Lower lobe of right lung (tissue), 2 donors: ENCODE measurements at places on chromosomes 7 and 10.

DNA sequence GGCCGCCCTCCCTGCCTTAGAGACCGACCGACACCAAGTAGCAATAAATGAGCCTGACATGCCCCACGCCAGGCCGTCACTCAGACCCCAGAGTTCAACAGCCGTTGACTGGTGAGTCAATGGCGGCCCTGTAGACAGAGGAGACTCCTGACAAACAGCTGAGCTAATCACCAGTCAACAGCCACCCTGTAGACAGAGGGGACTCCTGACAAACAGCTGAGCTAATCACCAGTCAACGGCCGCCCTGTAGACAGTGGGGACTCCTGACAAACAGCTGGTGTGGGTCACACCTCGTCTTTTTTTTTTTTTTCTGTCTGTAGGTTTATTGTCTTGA is 16.9 kb upstream of the KNDC1 start:
- H3K4me3 ChIP-seq, result no peak overlapping the region
- no peaks in the 10 kb centered on the region for H3K4me1 ChIP-seq
- peak; percentile 29 for DNase-seq
- H3K36me3 ChIP-seq, result no peaks in the 10 kb centered on the region
- H3K27ac ChIP-seq, result no peak overlapping the region

DNA sequence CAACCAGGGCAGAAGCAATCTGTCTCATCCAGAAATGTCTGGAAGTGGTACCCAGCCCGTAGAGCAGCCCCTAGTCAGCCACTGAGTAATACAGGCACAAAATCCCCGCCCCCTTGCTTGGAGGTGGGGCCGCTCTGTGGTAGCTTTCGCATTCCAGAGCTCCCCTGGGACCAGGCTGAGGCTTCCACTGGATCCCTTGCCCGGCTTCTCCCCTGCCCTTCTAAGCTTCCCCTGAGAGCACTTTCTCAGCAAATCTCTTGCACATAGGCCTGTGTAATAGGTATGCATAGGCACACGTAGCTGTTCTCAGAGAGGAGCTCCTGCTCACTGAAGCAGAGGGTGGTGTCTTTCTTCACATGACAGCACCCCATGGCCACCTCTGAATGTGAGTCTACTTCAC is 144.2 kb downstream of the BMS1 start:
- no peak for DNase-seq
- H3K4me1 ChIP-seq, result no peaks in the 10 kb centered on the region
- no peaks in the 10 kb centered on the region for H3K36me3 ChIP-seq
- no peak overlapping the region for H3K4me3 ChIP-seq

- H3K27me3 ChIP-seq, result no peaks in the 10 kb centered on the region
- H3K4me3 ChIP-seq, result no peak overlapping the region
- H3K36me3 ChIP-seq, result no peaks in the 10 kb centered on the region
- DNase-seq, result no peak
These were observed 490.5 kb upstream of the ANKRD30A start for GRCh38 chr10:36634916-36635315.

GRCh38 chr10:58892031-58892531 is 284.4 kb upstream of the PHYHIPL start:
- no peak for DNase-seq
- no peaks in the 10 kb centered on the region for H3K27me3 ChIP-seq
- H3K36me3 ChIP-seq, result no peaks in the 10 kb centered on the region
- no peak overlapping the region for H3K27ac ChIP-seq
- no peak overlapping the region for H3K4me3 ChIP-seq

DNA sequence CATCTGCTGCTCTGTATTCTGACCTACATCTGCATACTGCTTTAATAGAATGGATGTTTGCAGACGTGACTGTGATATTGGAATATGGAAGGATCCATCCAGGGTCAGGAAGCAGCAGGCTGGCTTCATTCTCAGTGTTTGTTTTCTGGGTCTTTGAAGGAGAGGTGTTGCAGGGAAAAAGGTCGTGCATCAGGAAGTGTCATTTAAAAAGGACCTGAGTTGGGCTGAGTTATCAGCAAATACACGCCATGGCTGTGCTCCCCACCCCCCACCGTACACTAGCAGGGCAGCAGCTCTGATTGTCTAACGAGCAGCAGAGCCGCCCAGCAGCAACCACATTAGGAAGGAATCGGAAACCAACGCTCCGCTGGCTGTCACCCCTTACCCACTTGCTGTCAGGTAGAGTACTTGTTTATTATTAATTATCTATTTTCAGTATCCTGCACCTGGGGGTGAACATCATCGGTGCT is 63.1 kb upstream of the STEAP1B start:
- DNase-seq, result no peak
- H3K36me3 ChIP-seq, result no peaks in the 10 kb centered on the region
- H3K4me3 ChIP-seq, result peak overlapping the region; percentile 30

GRCh38 chr10:127971963-127972615 is 65.2 kb downstream of the PTPRE start:
- DNase-seq, result no peak
- H3K36me3 ChIP-seq, result no peaks in the 10 kb centered on the region
- H3K4me3 ChIP-seq, result no peak overlapping the region
- no peak overlapping the region for H3K27ac ChIP-seq
- H3K4me1 ChIP-seq, result peaks cover 41% of the 10 kb centered on the region

GRCh38 chr7:84200859-84201258 is 6.3 kb upstream of the SEMA3A start:
- H3K27ac ChIP-seq, result no peak overlapping the region
- no peaks in the 10 kb centered on the region for H3K4me1 ChIP-seq
- H3K27me3 ChIP-seq, result no peaks in the 10 kb centered on the region
- H3K36me3 ChIP-seq, result no peaks in the 10 kb centered on the region
- H3K4me3 ChIP-seq, result no peak overlapping the region

DNA sequence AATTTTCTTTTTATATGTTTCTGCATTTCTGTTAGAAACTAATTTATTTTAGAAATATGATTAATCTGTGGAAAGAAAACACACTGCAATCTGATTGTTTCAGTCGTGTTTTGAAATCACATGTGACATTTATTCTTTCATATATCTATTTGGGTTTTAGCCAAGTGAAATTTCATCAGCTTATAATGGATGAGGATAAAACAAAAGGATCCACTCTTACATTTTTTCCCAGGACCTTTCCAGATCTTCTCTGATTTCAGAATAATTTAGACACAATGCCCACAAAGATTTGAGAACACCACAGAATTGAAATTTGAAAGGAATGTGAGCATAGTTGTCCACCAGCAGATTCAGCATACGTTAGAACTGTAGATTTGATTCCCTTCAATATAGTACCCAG is 29.1 kb downstream of the CBLL1 start:
- H3K27ac ChIP-seq, result no peak overlapping the region
- H3K36me3 ChIP-seq, result no peaks in the 10 kb centered on the region
- DNase-seq, result no peak
- no peaks in the 10 kb centered on the region for H3K4me1 ChIP-seq
- no peak overlapping the region for H3K4me3 ChIP-seq

DNA sequence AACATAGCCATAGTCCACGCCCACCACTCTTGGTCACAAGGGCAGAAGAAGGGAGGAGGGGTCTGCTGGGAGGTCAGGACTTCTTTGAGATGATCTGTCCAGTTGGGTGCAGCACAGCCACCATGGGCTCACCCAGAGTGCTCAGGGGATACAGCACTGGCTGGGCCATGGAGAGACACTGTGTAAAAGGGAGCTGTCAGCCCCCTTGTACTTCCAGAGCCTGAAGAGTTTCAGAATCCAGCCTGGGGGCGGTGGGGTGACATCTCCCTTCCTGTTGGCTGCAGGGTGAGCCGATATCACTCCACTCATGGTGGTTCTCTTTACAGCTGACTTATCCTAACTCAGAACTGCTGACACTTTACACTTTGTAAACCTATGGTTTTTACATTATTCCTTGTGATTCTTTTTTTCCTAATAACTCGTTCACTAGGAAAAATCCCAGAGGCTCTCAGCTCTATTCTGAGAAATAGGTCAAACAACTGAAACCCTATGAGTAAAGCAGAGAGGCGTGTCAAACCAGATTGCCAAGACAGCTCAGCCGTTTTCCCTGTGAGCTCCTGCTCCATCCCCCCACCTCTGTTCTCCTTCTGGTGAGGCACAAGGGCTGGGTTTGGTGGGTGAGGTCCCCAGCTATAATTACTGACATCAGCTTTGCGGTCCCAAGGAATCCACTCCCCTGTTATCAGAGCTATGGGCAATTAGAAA is 3.2 kb upstream of the MRPS24 start:
- H3K4me1 ChIP-seq, result peaks cover 22% of the 10 kb centered on the region
- no peak for DNase-seq
- no peak overlapping the region for H3K4me3 ChIP-seq
- no peaks in the 10 kb centered on the region for H3K27me3 ChIP-seq
- H3K36me3 ChIP-seq, result peaks cover 30% of the 10 kb centered on the region
- H3K27ac ChIP-seq, result no peak overlapping the region

DNA sequence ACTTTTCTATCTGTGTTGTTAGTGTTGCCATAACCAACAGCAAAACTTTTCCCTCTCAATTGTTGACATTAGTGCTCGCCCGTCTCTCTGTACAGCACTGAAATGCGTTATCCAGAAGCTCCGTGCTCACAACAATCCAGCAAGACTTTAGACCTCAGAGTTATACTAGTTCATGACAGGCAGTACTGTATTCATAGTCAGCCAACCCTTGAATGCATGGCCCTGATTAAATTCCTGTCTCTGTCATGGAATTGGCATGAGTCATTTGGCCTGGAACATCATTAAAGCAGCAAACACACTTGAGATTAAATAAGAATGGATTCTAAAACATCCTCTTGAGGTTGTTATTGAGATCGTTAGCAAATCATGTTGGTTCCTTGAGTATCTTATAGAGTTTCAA is 405.5 kb upstream of the C7orf33 start:
- H3K27ac ChIP-seq, result no peak overlapping the region
- no peak overlapping the region for H3K4me3 ChIP-seq
- no peaks in the 10 kb centered on the region for H3K4me1 ChIP-seq
- no peak for DNase-seq

- no peak for DNase-seq
- H3K27ac ChIP-seq, result no peak overlapping the region
- H3K4me1 ChIP-seq, result no peaks in the 10 kb centered on the region
- no peaks in the 10 kb centered on the region for H3K36me3 ChIP-seq
- H3K4me3 ChIP-seq, result no peak overlapping the region
These were observed 66.0 kb upstream of the HDAC9 start for GRCh38 chr7:18429547-18429946.

- peaks cover 21% of the 10 kb centered on the region for H3K4me1 ChIP-seq
- no peak overlapping the region for H3K4me3 ChIP-seq
- peaks cover 86% of the 10 kb centered on the region for H3K27me3 ChIP-seq
- H3K27ac ChIP-seq, result no peak overlapping the region
- no peaks in the 10 kb centered on the region for H3K36me3 ChIP-seq
- DNase-seq, result no peak
These were observed 2.9 kb upstream of the SPAG6 start for GRCh38 chr10:22342421-22342820.

GRCh38 chr10:12194752-12195271 is 879 bp downstream of the NUDT5 start:
- H3K4me3 ChIP-seq, result peak overlapping the region; percentile 88
- H3K36me3 ChIP-seq, result peaks cover 11% of the 10 kb centered on the region
- peak; percentile 82 for DNase-seq
- H3K27ac ChIP-seq, result peak overlapping the region; percentile 91

DNA sequence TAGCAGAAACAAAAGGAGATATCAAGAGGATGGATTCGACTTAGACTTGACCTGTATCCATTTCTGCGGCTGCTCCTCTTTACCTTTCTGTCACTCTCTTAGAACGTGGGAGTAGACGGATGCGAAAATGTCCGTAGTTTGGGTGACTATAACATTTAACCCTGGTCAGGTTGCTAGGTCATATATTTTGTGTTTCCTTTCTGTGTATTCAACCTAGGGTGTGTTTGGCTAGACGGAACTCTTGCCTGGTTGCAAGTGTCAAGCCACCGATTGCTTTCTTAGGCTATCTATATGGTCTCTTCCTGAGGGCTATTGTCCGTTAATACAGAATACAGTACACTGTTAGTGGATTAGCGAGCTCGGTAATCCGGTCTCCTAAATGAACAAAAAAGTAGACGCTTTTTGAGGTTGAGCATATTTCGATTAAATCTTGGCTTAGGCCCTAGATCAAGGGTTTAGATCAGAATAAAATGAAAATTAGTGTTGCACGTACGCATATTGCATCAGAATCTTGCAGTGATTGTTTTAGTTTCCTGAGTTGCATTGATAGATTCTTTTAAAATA is 1.2 kb downstream of the PTEN start:
- H3K36me3 ChIP-seq, result no peaks in the 10 kb centered on the region
- H3K4me1 ChIP-seq, result peaks cover 33% of the 10 kb centered on the region
- DNase-seq, result no peak
- peak overlapping the region; percentile 95 for H3K27ac ChIP-seq

DNA sequence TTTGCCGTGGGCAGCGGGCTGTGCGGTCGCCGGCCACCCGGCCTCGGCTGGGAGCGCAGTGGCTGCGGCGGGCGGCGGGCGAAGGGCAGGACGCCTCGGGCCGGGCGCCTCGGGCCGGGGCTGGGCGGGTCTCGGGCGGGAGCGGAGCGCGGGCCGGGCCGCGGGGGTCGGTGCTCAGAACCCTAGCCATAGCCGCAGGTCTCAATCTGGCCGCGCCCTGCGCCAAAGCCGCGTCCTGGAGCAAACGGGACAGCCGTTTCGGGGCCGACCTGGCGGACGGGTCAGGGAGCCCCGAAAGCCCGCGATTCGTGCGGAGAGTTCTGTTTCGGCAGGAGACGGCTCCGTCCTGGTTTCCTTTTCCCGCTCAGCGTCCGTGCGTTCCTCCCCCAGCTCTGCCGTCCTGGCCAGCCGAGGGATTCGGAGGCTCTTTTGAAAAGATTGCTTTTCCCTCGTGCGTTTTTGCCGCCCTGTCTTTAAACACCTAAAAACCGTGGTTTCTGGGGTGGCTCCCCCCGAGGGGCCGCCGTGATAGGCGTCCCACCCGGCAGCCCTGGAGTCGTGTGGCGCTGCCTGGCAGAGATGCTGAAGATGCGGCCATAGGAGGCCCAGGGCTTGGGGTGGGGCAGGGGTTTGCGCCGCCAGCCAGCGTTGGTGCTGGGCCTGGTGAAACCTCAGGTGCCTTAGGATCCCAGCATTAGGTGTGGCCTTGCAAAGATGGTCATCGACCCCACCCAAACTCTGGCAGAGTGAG is 727 bp downstream of the RET start:
- H3K27ac ChIP-seq, result no peak overlapping the region
- no peaks in the 10 kb centered on the region for H3K36me3 ChIP-seq
- H3K4me1 ChIP-seq, result peaks cover 5% of the 10 kb centered on the region
- no peak for DNase-seq
- H3K4me3 ChIP-seq, result peak overlapping the region; percentile 45

GRCh38 chr10:131930586-131931330 is 29.9 kb downstream of the PPP2R2D start:
- no peaks in the 10 kb centered on the region for H3K27me3 ChIP-seq
- no peak overlapping the region for H3K4me3 ChIP-seq
- no peak overlapping the region for H3K27ac ChIP-seq
- H3K36me3 ChIP-seq, result peaks cover 13% of the 10 kb centered on the region
- DNase-seq, result no peak

DNA sequence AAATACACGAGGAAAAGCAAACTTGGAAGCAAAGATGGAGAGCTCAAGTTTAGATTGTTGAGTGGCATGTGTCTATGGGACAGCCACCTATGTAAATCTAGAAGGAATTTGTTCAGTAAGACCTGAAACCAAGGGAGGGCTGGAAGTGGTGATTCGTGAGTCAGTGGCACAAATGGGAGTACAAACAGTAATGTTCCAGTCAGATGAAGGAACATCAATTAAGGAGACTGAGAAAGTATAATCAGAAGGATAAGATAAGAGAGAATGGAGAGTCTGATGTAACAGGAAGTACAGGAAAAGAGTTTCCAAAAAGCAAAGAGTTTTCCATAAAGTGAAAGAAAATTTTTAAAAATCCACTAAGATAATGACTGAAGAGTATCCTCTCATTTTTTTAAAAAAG is 544.2 kb downstream of the KIF20B start:
- H3K4me3 ChIP-seq, result no peak overlapping the region
- no peaks in the 10 kb centered on the region for H3K27me3 ChIP-seq
- no peak for DNase-seq
- H3K27ac ChIP-seq, result no peak overlapping the region
- H3K4me1 ChIP-seq, result no peaks in the 10 kb centered on the region
- no peaks in the 10 kb centered on the region for H3K36me3 ChIP-seq
